ENCODE measurements at places on chromosomes 7 and 10.

DNA sequence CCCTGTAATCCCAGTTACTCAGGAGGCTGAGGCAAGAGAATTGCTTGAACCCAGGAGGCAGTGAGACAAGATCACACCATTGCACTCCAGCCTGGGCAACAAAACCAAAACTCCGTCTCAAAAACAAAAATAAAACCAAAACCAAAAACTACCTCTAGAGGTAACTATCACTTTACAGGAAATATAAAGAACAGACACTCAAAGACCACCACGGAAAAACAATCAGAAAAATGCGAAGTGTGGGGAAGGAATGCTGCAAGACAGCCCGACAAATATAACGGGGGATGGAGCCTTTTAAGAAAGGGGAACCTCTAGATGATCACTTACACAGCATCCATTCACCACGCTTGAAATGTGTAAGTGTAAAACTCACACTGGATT is 4.3 kb downstream of the HNRNPF start:
- no peak for DNase-seq

DNA sequence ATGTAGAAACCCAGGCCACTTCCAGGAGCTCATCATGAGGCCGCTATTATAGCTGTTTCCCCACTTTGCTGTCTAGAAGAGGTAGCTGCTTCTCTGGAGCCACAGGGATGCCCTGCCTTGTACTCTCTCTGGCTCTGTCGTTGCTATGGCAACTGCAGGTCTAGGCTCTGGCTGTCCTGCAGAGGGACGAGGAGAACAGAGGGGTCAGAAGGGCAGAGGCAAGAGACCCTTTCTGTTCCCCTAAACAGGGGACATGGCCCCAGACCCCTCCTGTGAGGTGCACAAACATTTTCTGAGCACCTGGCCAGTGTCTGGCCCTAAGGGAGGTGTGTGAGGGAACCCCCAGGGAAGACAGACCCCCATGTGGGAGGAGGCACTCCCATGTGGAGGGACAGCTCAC is 31.4 kb downstream of the ITPRIP start:
- DNase-seq = no peak

- DNase-seq = peak; percentile 7
Measured at GRCh38 chr10:103281753-103282152, 4.8 kb downstream of the INA start.

GRCh38 chr7:44206008-44206407 is 5.2 kb downstream of the YKT6 start:
- no peak for DNase-seq

DNA sequence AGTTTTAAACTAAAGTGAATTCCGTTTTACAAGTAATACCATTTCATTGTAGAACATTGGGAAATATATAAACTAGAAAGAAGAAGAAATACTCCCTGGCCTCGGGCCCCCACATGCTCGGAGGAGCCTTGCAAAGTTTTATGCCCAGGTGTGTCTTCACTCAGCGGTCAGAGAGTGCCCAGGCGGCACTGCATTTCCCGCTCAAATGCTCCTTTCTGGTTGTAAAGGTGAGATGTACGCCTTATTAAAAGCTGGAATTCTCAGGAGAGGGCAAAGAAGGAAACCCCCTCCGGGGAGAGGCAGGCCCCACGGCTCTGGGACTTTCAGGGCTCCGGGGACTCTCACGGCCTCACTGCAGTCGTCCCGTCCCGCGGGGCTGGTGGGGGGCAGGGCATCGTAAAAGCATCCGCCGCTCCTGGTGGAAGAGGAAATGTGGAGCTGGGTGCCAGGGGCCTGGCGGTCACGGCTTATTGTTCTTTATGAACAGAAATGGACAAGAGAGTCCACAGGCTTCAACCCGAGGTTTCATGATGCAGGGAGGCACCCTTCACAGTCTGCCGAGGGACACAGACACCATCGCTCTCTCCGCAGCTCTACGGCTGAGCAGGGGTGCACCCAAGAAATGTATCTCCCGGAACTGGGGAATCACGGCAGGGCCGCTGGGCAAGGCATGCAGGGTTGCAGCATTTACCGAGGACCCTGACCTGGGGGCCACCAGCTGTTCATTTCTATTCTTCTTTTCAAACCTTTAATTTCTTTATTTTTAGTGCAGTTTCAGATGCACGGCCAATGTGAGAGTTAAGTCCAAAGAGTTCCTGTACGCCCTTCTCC is 47.7 kb upstream of the INPP5A start:
- DNase-seq = no peak

DNA sequence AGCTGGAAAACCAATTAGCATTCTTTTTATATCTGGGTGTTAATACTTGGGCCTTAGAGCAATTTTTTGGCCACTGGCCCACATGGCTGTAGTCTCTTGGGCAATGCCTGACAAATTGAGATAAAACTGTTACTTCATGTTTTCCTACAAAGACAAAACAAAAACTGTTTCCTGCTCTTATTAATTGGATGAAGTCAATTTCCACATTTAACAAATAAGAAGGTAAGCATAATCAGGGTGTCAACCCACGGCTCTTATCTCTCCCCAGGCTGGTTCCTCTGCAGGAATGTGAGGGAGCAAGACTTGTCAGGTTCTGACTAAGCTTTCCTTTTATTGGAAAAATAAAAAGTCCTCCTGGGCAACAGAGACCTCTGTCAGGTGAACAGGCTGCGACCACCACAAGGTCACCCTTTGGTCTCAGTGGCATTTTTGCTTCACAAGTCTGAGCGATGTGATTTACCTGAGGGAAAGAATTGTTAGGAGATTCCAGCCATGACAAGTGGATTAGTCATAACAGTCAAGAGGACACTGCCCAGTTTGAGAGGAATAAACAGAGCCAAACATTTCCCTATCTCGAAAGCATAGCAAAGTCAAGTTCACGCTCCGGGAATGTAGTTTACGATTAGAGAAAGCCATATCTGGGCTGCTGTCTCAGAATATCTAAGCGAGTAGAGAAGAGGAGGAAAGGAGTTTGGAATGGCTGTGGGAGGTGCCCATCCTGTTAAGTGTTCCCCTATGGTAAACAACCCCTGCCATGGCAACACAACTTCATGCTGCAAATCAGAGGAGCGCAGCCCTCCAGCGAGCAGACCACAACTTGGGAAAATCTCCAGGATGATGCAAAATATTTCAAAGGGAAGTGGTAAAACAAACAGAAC is 144.4 kb downstream of the TES start:
- DNase-seq = peak; percentile 62

GRCh38 chr10:110576220-110576619 is 8.7 kb downstream of the SMC3 start:
- DNase-seq = no peak

DNA sequence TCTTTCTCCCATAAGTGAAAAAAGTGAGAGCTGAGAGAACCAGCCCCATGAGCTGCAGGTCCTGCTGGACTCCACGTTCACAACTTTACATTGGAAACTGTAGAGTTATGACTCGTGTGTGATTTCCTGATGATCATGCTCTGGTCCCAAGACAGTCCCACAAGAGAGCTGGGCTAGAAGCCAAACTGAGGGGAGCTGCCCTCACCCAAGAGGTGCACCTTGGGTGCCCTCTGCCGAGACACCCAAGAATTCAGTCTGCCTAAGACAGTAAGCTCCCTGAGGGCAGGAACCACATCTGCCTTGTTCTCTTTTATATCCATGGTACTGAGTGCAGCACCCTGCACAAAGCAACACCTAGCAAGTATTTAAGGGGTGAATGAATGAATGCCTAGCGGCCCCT is 112.8 kb upstream of the SFMBT2 start:
- DNase-seq = no peak

- DNase-seq = no peak
Measured at GRCh38 chr10:77431209-77431611, 206.4 kb downstream of the KCNMA1 start.

DNA sequence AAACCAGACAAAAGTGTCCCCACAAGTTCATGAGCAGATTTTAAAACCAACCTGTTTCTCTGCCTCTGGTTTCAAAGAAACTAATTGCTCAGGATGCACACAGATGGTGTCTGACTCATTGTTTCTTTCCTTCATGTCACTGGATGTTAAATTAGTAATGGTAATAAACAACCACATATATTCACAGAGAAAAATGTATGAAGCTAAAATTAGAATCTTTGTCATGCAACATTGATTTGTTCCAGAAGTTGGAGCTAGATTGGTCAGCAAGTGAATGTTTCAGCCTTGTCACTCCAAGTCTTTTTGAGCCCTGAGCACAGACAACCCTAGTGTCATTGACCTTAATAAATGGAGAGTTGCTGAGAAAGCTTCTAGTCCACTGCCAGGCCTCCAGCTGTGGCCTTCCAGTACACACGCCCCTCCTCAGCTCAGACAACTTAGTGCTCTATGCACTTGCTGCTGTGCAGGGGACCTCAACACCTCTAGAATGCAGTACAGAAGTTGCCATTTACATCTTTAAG is 175.9 kb downstream of the CCDC71L start:
- DNase-seq = no peak

DNA sequence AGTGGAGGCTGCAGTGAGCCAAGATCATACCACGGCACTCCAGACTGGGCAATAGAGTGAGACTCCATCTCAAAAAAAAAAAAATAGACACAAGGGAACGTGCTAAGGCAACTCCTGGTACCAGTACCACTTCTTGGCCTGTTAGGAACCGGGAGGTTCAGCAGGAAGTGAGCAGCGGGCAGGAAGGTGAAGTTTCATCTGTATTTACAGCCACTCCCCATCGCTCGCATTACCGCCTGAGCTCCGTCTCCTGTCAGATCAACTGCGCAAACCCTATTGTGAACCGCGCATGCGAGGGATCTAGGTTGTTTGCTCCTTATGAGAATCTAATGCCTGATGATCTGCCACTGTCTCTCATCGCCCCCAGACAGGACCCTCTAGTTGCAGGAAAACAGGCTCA is 69.9 kb upstream of the FOXK1 start:
- DNase-seq = no peak

DNA sequence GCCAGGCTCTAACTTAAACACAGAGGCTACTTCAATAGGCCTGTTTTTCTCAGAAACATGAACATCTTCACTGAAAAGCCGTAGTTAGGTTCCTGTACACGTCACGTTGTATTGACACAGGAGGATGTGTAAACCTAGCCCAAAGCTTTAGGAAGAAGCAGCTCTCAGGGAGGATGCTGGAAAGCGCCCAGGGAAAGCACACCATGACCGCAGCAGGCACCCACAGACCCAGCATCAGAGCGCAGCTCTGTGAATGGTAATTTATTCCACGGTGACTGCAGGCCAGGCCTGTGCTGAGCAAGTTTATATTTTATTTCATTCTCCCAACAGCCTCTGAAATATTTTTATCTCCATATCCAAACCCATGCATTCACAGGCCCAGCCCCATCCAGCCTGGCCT is 51.1 kb downstream of the ASB13 start:
- no peak for DNase-seq
